ENCODE measurements at places on chromosomes 12 and 14.

DNA sequence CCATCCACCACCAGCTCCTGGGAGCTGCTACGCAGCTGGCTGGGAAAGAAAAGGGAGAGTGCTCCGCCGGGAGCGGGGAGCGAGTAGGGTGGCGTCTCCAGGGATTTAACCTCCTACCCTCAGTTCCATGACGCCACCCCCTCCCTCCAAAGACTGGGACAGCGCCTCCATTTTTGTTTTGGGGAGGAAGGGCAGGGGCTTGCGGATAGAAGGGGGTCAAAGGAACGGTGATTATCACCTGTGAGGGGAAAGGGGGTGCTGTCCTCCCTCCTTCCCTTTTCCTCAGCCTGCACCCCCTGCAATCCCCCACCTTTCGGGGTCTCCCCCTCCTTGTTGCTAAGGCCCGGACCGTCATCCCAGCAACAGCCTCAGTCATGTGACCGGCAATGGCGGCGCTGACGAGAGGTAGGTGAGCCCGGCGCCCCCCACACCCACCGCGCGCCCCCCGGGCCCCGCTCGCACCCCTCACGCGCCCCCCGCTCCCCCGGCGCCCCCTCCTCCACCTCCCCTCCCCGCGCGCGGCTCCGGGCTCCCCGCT is at the start of gene DTX3:
TSS of gene DTX3 (plus strand) at position 371 of the 538 bp plus-strand sequence. CDS start 1,694 bp downstream, outside the sequence.
- DNase-seq, result peak; percentile 48

DNA sequence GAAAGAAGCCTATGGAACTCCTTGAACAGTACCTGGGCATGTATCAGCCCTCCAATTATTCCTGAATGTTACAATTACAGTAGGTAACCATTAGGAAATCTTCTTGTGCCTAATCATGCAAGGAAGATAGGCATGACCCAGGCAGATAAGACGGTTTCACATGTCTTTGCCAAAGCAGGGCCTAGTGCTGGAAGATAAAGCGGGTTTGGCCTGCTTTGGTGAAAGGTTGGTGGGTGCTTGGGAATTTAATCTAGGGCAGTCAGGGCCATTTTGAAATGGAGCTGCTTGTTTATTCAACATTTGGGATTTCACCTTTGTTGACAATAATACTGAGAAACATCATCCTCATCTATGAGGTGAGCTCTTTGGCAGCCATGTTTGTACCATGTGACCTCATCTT is 12.5 kb upstream of the SRSF5 start:
- DNase-seq, result no peak

GRCh38 chr14:77027538-77028383 is 747 bp downstream of the IRF2BPL start:
- peak; percentile 68 for DNase-seq

DNA sequence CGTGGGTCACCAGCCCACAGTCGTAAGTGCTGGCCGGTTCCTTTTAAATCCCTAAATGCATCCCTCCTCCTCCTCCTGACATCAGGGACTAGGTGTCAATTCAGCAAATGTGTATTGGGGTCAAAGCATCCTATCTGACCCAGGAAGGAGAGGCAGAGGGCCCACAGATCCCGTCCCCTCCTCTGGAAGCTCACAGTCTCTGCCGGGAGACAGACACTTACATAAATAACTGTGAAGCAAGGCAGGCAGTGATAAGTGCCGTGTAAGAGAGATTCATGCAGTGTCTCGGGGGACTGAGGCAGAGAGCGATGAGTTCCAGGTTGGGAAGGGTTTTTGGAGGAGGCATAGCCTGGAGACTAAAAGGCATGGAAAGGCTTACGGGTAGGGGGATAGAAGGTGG is 44.1 kb downstream of the HRK start:
- DNase-seq, result no peak

GRCh38 chr12:64650762-64651161 is 40.5 kb downstream of the RASSF3 start:
- no peak for DNase-seq

DNA sequence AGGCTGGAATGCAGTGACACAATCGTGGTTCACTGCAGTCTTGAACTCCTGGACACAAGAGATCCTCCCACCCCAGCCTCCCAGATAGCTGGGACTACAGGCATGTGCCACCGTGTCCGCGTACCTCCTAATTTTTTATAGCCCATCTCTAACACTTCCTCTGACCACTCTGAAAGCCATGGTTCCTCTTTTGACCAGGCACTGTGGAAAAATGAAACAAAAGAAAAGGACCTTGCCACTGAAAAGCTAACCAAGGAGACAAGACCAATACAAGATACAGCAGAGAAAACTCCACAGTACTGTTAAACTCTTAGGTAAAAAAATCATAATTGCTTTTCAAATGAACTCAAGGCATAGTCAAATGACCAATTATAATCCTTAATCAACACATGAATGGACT is 233.3 kb downstream of the NEDD1 start:
- DNase-seq, result no peak

DNA sequence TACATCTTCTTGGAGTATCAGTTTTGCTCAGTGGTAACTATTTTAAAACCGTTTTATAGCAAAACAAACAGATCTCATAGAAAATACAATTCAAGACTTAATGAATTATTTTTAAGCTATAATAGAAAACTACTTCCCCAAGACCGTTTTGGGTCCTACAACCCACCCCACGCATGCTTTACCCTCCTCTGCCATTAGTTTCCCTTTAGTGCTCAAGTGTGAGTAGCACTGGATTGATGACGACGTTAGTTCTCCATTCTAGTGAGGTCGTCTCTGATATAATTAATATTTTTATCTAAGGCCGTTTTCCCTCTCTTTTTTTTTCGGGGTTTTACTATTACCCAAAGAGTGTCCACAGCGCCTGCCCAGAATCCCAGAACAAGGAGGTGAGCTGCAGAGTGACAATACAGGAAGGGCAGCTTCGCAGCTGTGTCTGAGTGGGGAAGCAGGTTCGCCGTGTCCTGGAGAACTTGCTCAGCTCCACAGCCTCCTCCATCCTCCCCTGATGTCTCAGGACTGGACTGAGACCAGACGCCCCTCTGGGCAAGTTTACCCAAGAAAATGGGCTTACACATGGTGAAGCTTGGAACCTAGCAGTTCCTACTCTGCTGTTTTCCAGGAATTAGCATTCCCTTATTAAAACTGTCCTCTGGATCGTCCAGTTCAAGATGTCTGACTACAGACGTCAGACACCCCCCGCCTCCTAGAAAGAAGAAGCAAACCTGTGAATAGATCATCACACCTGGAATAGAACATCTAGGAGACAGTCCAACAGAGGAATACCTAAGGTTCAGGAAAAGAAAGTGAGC is 31.9 kb upstream of the MON2 start:
- no peak for DNase-seq

- no peak for DNase-seq
These were observed 18.0 kb downstream of the SYNJ2BP start for GRCh38 chr14:70398706-70399431.

DNA sequence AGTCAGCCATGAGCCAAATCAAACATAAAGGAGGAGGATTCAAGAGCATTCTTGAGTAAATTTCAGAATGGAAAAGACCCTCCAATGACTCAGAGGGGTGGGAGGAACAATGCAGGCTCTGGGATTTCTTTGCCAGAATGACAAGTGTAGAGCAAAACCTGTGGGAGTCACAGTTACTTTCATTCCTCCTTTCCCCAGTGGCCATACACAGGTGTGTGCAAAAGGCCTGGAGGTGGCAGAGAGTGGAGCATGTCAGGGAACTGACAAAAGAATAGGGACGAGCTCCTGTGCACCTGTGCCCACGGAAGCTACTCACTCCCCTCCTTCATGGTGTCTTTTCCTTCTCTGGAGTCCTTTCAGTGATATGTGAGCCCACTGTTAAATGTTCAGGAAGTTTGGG is 9.4 kb upstream of the CIPC start:
- no peak for DNase-seq

DNA sequence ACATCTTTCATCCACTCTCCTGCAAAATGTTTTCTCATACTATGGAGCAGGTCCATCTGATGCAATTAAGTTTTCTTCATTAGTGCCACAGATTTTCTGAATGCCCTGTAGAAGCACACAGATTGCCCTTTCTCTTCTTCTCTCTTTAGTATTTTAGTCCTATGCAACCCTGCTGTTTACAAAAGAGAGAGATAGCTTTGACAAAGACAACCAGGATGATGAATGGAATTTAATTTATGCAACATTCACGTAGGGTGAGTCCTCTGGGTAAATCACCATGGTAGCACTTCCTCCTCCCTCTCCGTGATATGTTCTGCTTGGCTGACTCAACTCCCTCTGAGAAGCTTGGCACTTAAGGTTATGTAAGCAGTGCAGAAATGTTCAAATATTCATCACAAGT is 400.9 kb upstream of the PDE3A start:
- DNase-seq, result no peak

- no peak for DNase-seq
These were observed 84.6 kb downstream of the SCFD1 start for GRCh38 chr14:30706704-30707103.

DNA sequence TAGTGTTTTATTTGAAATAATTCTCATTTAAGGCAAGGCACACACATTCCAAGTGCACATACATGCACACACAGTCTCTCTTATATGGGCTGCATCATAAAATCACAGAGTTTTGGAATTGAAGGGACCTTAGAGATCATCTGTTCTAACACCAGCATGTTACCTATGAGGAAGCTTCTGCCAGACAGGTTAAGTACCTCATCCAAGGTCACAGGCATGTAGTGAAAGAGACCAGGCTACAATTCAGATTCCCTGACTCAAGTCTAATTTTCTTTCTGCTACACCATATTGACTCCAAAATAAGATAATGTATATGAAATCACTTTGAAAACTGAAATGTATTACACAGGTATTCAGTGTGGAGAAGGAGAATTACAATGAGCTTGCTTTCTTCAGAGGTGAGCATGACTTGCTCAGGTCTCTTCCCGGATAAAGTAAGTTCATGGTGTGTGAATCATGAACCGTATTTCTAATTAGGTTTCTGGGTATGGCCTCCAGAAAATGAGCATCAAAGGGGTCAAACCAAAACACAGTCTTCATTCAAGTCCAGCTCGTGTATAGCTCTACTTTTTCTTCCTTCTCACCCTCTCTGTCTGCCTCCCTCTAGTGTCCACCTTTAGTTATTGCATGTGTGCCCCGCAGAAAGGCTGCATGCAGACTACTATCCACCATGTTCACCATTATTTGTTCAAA is 411.9 kb downstream of the FUT8 start:
- DNase-seq, result peak; percentile 33

- DNase-seq, result no peak
These were observed 521.5 kb downstream of the FUT8 start for GRCh38 chr14:65934070-65934435.

DNA sequence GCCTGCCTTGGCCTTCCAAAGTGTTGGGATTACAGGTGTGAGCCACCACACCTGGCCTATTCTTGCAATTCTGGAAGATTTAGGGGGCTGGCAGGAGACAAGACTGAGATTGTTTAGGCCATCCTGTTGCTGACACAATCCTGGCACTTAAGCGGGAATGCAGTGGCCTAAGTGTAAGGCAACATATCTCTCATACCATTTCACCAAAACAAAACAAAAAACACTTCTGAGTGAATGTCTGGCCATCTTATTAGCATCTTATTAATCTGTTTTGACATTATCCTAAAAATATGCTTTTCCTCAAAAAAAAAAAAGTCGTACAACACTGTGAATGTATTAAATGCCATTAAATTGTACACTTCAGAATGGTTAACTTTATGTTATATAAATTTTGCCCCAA is 67.6 kb downstream of the DENND5B start:
- no peak for DNase-seq

DNA sequence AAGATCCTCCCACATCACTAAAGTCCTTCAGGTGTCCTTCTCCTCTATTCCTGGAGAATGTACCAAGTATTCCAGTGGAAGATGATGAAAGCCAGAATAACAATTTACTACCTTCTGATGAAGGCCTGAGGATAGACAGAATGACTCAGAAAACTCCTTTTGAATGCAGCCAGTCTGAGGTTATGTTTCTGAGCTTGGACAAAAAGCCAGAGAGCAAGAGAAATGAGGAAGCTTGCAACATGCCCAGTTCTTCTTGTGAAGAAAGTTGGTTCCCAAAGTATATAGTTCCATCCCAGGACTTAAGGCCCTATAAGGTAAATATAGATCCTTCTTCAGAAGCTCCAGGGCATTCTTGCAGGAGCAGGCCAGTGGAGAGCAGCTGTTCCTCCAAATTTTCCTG is 54.6 kb upstream of the HELB start:
- DNase-seq, result no peak

- DNase-seq, result no peak
These were observed 27.7 kb upstream of the HIGD1C start for GRCh38 chr12:50924439-50925341.

DNA sequence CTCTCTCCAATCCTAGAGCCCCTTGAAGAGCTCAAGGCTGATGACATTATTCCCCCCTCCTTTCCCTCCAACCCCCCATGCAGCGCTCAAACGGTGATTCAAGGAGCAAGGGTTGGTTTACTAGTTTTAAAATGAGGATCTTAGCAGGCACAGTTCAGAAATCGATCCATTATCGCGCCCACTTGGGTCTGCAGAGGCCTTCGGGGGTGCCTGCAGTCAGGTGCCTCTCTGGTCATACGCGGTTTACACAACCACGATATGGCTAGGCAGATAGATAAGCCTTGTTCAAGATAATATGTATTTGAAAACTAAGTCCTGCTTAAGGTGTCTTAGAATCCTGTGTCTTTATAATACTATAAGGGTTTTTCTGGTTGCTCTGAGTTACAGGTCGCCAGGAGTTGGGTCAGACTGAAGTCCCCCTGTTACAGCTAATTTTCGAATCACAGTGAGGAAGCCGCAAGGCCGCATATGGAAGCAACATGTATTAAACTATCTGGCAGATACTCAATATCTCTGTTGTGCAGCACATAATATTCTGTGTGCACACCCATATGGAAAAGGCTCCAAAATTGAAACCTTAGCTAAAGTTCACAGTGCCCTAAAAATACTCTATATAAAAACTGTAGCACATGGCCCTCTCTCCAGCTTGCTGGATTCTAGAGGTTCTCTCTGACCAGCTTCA is 10.0 kb downstream of the BHLHE41 start:
- no peak for DNase-seq

DNA sequence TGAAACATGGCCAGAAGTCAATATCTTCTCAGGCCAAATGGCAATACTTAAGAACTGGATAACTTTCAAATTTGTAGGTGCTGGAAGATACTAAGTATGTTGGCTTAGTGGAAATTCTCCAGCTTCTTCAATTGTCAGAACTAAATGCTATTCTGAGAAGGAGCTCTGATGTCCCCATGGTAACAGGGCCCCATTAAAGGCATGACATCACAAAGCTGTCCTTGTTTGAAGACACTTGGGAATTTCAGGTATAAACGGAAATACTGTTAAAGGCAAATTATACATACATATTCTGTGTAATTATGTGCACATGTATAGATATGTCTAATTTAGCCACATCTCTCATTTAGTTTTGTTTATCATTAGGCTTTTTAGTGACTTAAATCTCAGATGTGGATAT is 210.0 kb upstream of the SEL1L start:
- DNase-seq, result no peak

- DNase-seq, result no peak
These were observed 380.7 kb upstream of the SYT1 start for GRCh38 chr12:78483767-78484315.
